ENCODE measurements at places on chromosomes 12 and 14.

DNA sequence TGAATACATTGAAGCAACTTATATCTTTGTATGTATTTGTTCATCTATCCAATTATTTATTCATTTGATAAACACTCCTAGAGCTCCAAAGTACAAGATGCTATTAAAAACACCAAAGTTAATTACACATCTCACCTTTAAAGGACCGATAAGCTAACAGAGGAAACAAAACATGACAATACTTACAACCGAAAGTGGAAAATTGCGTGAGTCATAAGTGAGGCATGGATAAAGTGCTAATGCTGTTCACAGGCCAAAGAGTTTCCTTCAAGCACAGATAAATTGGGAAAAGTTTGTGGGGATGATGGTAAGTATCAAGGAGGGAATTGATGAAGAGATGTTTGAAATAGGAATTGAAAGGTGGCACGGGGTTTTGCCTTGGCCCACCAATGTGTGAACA lies 172.8 kb upstream of the KITLG start:
- peak; percentile 11 for DNase-seq

GRCh38 chr14:99217066-99217955 lies 54.7 kb downstream of the BCL11B start:
- DNase-seq, result no peak

DNA sequence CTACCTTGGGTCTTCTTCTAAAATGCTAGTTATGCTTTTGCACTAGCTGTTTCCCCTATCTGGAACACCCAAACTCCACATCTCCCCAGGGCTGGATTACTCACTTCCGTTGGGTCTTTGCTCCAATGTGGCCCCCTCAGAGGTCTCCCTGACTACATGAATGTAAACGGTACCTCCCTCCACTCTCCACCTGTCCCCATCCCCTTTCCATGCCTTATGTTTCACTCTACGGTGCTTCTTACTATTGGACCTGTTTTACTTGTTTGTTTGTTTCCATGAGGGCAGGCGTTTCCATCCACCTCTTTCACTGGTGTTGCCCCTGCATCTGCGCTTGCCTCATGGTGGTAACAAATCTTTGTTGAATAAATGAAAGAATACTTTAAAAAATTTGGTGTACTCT lies 256.4 kb downstream of the SNAPC1 start:
- DNase-seq, result no peak

DNA sequence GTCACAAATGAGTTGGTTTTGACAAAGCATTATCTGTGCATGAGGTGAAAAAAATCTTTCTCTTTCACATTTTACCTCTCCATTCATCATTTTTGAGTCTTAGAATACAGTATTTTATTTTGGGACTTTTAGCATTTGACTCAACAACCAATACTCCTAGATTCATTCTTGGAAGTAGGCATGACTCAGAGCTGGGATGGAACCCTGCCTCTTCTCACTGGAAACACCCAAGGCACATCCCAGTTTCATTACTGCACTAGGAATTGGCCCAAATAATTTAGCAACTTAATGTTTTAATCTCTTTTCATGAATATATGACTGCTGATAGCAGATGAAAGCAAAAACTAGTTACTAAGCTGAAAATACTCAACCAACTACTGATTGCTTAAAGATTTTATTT lies 3.3 kb upstream of the PDZRN4 start:
- DNase-seq, result no peak

- DNase-seq, result no peak
Observed at GRCh38 chr12:94123127-94123526, 25.2 kb upstream of the PLXNC1 start.

DNA sequence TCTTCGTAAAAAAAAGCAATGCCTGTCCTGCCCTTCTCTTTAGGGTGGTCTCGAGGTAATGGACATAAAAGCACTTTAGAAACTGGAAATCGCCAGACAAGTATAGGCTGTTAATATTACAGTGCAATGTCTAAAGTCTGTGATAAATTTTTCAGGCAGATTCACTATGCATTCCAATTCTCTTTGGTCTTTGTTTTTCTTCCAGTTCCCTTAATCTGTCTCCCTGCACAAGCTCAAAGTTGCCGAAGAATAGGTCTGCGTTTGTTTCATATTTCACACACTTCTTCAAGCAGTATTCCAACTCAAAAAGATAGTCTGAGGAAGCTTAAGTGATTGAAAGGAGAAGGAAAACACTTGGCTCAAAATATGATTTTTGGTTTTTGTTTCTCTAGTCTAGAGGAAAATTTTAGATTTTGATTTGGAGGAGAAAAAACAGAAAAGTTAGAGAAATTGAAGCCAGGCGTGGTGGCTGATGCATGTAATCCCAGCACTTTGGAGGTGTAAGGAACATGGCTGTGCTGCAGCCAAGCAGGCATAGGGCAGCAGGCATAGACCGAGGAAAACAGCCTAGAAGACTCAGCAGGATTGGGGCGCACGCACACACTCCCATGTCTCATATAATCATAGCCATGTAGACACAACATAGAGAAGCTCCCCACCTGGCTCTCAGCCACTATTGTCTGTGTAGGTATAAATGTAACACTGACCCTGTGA lies 96.2 kb upstream of the TMPO start:
- no peak for DNase-seq

GRCh38 chr14:93944348-93945069 lies 17.4 kb downstream of the FAM181A start:
- DNase-seq, result no peak

GRCh38 chr12:109482491-109482890 lies 5.1 kb downstream of the UBE3B start:
- DNase-seq, result no peak
